Smooth muscle cell of trachea (primary cell): ENCODE measurements at places on chromosomes 16 and 17. TPM values are rescaled to one million over a fixed set of nuclear protein-coding genes. Genes with fewer than 3 reads are reported as not detected.

MVD gene
- total RNA-seq, result 68.3 and 118 TPM in 2 replicates

PLD6 gene
- total RNA-seq, result 3.1 and 4.5 TPM in 2 replicates

KRTAP9-8 gene
- not detected in 2 replicates for total RNA-seq

CETP gene
- total RNA-seq, result 0.17 TPM in 1 of 2 replicates, not detected in the other

MYCBPAP gene
- 1.5 and 2.8 TPM in 2 replicates for total RNA-seq

IRX5 gene
- total RNA-seq, result not detected in 2 replicates

SLC22A31 gene
- total RNA-seq, result 0.33 TPM in 1 of 2 replicates, not detected in the other

SDR42E2 gene
- not detected in 2 replicates for total RNA-seq

CDK5R1 gene
- 0.29 and 0.83 TPM in 2 replicates for total RNA-seq

PDE6G gene
- 0.17 TPM in 1 of 2 replicates, not detected in the other for total RNA-seq

CRHR1 gene
- total RNA-seq, result not detected in 2 replicates

TNRC6A gene
- total RNA-seq, result 36.4 and 47.1 TPM in 2 replicates

FGF11 gene
- total RNA-seq, result 0.58 and 2.8 TPM in 2 replicates

KRT25 gene
- not detected in 2 replicates for total RNA-seq

BAHCC1 gene
- total RNA-seq, result 7.4 and 7.6 TPM in 2 replicates

POLG2 gene
- total RNA-seq, result 15.9 and 16.2 TPM in 2 replicates

CD68 gene
- total RNA-seq, result 30.4 and 79.9 TPM in 2 replicates

COX4I1 gene
- total RNA-seq, result 399 and 413 TPM in 2 replicates

FBXW10B gene
- 0.15 and 0.50 TPM in 2 replicates for total RNA-seq

FOXL1 gene
- 27.1 and 27.3 TPM in 2 replicates for total RNA-seq

PLCG2 gene
- 0.83 and 1.2 TPM in 2 replicates for total RNA-seq

HOXB1 gene
- total RNA-seq, result not detected in 2 replicates

CIAO2B gene
- total RNA-seq, result 127 and 153 TPM in 2 replicates

NPIPB4 gene
- 30.9 and 34.0 TPM in 2 replicates for total RNA-seq

SCGB1C2 gene
- not detected in 2 replicates for total RNA-seq

KIF18B gene
- total RNA-seq, result 0.50 and 6.7 TPM in 2 replicates

MMP28 gene
- 1.2 TPM in 1 of 2 replicates, not detected in the other for total RNA-seq

MT1E gene
- 167 and 190 TPM in 2 replicates for total RNA-seq

PLLP gene
- not detected in 2 replicates for total RNA-seq

PNMT gene
- 0.17 TPM in 1 of 2 replicates, not detected in the other for total RNA-seq

FOXC2 gene
- total RNA-seq, result 0.66 and 1.0 TPM in 2 replicates

ARL5C gene
- not detected in 2 replicates for total RNA-seq

ZNF469 gene
- 3.1 and 13.4 TPM in 2 replicates for total RNA-seq

NOG gene
- total RNA-seq, result not detected in 2 replicates

BIRC5 gene
- 12.6 and 90.8 TPM in 2 replicates for total RNA-seq

SLC35G6 gene
- not detected in 2 replicates for total RNA-seq

SMIM5 gene
- 0.29 TPM in 1 of 2 replicates, not detected in the other for total RNA-seq

RAB11FIP4 gene
- total RNA-seq, result 0.29 and 1.2 TPM in 2 replicates

PABPN1L gene
- total RNA-seq, result not detected in 2 replicates

PIPOX gene
- 2.9 and 3.0 TPM in 2 replicates for total RNA-seq

RPAIN gene
- total RNA-seq, result 25.8 and 45.1 TPM in 2 replicates
